ENCODE measurements at places on chromosomes 6 and 20.

- DNase-seq = no peak
These were observed 749.5 kb downstream of the KIF16B start for GRCh38 chr20:15823718-15824117.

DNA sequence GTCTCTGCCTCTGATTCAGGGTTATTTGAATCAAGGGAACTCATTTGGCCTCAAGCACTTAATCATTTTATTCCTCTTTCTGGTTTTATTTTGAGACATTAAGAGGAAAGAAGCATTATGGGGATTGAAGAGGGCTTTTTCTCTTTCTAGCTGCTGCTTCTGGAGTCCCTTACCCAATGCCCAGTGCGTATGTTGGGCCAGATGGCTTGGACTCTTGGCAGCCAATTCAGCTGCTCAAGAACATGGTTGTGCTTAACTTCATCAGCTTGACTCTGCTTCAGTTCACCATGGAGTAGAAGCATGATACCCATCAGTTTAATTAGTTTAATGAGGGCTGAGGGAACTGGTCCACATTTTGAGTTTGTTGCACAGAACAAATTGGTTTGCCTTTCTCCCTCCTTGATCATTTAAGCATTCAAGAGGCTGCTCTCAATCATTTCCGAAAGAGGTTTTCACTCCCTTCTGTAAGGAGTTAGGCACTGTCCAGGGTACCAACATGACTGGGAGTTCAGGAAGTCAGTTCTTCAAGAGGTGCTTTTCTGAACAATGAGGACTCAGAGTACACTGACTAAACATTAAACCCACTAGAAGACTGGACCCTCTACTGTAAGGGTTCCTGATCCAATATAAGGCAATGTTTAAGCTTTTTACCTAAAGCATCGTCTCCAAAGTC is 14.6 kb downstream of the PDYN start:
- no peak for DNase-seq

GRCh38 chr6:39521958-39522357 is 199.5 kb upstream of the KCNK16 start:
- DNase-seq = no peak

- no peak for DNase-seq
These were observed 34.7 kb upstream of the LAMA4 start for GRCh38 chr6:112289038-112289566.

DNA sequence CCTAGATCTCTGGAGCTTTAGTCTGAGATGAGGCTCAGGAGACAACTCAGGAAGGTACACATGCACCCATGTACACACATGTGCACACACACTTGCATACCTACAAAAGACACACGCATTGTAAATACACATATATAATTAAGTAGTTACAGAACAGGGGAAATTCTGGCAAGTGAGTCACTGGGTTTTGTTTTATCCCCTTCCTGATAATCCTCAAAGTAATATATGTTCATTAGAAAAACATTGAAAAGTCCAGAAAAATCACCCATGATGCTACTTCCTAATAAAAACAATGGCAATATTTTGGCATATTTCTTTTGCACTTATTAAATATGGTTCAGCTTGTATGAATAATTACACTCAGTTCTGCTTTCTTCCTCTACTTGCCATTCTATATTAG is 115.3 kb upstream of the ECI2 start:
- no peak for DNase-seq

DNA sequence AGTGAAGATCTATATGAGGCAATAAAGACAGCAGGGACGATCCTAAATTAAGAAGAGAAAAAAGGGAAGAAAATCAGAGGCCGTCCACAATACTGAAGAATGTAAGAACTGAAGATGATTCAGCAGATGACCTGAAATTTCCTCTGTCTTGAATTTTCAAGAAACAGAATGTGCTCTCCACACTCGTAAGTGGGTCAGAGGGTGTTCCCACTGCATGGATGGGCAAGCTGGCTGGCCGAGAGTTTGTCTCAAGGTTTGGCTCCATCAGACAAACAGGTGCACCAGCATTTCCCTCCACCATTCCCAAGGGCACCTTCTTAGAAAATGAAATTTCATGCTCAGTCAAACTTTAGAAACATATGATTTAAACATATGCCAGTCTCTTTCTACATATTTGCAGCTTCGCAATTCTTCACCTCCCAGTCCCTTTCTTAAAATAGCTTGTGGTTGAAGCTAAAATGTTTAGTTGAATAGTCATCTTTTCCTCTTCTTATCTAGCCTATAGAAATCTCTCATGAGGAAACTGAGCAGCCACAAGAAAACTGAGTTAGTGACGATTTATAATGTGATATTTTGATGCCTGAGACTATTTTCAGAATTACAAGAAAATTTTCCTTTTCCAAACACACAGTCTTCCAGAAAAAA is 576.4 kb downstream of the PRKN start:
- no peak for DNase-seq

- DNase-seq = no peak
These were observed 126.6 kb downstream of the TAF4 start for GRCh38 chr20:61938839-61939690.

- no peak for DNase-seq
These were observed 22.6 kb downstream of the HSF2 start for GRCh38 chr6:122422003-122422402.

DNA sequence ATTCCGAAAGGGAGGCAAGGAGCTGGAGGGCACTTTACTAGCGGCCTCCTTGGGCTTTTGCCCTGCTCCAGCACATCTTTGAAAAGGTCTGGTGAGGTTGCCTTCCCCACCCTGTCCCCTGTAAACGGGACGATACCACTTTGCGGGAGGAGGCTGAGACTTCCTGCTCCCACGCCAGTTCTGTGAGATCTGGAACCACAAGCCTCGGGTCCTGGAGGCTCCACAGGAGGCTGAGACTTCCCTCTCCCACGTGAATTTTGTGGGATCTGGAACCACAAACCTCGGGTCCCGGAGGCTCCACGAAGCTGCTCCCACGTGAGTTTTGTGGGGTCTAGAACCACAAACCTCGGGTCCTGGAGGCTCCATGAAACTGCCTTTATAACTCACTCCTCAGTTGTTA is 209.3 kb downstream of the DLL1 start:
- DNase-seq = no peak

DNA sequence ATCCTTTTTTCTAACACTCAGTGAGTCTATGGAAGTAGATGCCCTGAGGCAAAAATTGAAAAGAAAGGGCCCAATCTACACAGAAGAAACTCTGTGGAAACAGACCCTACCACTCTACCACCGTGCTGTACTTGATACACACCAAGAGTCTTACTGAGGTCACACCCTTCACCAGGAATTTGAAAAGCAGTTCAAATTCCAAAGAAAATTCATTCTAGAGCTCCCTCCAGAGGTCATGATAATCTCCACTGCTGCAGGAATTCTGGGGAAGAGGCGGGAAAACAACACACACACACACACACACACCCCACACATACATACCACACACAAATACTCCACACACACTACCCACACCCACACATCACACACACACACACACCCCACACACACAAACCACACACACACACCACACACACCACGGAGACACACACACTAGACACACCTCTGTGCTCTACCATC is 336.8 kb downstream of the HDGFL1 start:
- no peak for DNase-seq

GRCh38 chr6:130794738-130795137 is 32.5 kb upstream of the SMLR1 start:
- no peak for DNase-seq

DNA sequence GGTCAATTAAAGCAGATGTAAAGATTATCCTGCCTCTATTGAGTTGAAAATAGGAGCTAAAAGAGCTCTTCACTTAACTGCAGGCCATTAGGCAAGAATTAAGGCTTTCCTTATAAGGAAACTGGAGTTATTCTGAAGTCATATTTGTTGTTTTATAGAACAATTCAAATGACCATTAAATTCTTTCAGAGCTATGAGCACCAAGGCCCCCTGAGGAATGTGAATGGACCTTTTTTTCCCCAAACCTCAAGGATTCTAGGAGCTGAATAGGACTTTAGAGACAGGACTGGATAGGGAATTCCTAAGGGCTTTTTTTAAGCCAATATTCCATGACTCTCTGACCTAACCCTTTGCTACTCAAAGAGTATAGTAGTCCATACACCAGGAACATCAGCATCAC is 565.7 kb upstream of the BTBD3 start:
- no peak for DNase-seq

DNA sequence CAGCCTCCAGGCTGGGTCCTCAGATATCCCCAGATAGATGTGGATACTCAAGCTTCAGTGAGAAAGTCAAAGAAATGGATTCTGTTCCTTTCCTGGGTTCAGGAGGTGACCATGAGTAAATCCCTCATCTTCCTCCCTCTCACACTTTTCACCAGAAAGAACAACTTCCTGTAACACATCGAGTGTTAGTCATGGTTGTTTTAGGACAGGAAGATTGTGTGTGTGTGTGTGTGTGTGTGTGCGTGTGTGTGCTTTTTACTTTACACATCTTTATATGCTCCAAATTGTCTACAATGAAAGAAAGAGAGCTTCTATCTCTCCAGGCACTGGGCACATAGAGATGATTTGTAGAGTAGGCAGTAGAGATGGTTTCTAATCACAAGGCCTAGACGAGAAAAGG is 139.9 kb downstream of the TBXT start:
- no peak for DNase-seq

DNA sequence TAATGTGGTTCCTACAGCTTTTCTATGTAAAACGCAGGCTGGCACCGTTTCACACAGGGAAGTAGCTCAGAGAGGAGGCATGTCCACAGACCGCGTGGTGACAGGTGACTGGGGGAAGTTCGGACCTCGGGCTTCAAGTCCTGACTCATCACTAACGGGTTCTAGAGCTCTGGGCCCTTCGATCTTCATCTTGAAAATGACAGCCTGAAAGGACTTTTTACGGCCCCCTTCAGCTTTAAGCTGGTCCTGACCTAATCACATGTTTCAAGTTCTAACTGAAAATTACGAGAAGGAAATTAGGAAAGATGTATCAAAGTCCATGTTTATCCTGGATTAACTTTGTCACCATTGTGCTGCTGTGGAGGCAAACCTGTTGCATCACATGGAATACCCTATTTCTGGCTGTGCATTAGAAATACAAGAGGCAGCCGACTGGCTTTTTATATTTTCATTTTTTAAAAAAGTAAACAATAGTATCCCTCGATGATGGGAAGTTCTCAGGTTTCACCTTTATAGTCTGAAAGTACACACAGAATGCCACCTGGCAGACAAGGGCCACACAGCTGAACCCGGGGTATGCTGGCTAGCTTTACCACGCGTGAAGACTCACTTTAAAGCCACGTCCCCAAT is 2.0 kb downstream of the MAN1A1 start:
- DNase-seq = no peak
